Stimulated activated CD8-positive, alpha-beta memory T cell treated with anti-CD3 and anti-CD28 coated beads, Interleukin-7, amount 100 ng/mL, for 1 hour (primary cell): ENCODE measurements at places on chromosomes 12 and 14.
A peak's percentile ranks its signal among the peaks of the same experiment; 100 is the strongest.

DNA sequence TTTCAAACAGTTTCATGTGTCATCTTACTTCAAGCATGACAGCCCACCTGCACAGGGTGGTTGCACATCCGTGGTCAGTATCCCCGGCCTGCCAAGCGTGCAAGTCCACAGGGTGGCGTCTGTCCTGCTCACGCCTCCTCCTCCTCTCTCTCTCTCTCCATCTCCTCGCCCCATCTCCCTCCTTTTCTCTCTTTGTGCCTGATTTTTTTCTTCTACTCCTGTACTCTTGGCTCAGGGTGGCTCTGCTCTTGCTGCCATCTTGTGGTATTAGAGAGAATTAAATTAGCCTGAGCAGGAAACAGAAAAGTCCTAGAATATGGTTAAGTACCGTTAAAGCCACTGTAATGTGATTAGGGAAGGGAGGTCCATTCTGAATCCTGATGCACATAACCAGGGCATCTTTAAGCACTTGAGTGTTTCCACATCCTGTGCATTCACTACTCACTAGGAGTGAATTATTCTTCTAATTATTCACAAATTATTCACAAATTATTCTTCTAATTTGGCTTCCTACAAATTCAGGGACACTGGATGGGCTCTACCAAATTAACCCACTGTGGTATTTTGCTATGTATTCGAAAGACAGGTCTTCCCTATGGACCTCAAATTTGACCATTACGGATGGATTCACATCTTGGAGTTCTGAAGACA is 25.5 kb upstream of the DTX1 start:
- no peak for DNase-seq

DNA sequence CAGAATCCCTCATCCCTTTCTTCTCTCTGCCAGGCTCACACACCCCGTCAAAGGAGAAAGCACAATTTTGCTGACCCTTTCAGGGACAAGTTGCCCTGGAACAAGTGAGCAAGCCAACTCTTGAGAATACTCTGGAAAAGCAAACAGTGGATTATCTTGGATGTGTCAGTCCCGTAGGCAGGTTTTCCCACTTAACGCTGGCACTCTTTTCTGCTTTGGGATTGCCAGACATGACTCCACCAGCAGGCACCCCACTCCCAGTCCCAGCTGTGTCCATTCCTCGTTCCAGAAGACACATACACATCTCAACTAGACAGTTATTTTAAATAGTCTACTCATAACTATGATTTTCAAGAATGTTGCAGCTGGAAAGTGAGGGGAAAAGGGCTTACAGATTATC is 145.5 kb upstream of the CDKN3 start:
- no peak for DNase-seq

- DNase-seq: peak; percentile 11
These were observed 44.1 kb downstream of the PITPNM2 start for GRCh38 chr12:123106640-123107359.

DNA sequence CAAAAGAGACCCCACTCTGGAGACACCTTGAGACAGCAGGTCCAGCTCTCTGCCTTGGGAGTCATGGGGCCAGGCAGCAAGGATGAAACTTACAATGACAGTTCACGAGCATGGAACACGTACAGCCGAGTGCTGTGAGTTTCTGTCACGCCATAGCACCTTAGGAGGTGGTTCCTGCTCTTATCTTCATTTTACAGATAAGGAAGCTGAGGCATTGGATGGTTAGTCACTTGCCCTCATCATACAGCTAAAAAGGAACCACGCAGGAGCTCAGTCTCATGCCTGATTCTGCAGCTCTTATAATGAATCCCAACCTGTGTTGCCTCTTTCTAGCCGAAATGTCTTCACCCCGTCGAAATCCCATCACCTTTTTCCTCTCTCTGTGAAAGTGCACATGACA is 39.9 kb downstream of the C14orf132 start:
- DNase-seq: no peak

- DNase-seq: no peak
These were observed 23.9 kb downstream of the PLEKHA5 start for GRCh38 chr12:19153396-19153795.

DNA sequence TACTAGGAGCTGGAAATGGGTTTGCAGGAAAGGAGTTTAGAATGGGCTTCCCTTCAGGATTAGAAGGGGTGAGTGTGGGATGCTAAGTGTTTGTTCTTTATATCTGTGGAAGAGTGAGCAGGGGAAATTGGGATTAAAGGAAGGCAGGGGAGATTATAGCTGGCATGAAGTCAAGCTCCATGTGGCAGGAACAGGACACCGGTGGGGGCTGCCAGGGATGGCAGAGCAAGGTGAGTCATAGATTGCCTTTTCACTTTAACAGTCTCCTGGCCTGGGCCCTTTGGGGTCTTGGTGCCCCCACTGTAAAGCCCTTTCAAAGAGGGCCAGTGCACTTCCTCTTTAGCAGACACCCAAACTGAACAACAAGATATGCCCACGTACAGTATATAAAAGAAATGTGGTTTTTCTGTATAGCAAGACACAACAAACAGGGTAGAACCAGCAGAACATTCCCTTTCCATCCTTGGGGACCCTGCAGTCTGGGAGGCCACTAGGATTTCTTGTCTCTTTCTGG is 23.1 kb upstream of the FBXO21 start:
- DNase-seq: no peak

GRCh38 chr12:127899971-127900370 is 367.0 kb upstream of the TMEM132C start:
- DNase-seq: no peak

GRCh38 chr12:109759595-109759994 is 46.0 kb downstream of the FAM222A start:
- no peak for DNase-seq

GRCh38 chr12:104551313-104551931 is 94.7 kb downstream of the CHST11 start:
- no peak for DNase-seq

- DNase-seq: no peak
These were observed 66.9 kb upstream of the CPSF6 start for GRCh38 chr12:69172491-69172890.

- DNase-seq: no peak
These were observed 22.9 kb upstream of the TCL1B start for GRCh38 chr14:95663226-95663797.

DNA sequence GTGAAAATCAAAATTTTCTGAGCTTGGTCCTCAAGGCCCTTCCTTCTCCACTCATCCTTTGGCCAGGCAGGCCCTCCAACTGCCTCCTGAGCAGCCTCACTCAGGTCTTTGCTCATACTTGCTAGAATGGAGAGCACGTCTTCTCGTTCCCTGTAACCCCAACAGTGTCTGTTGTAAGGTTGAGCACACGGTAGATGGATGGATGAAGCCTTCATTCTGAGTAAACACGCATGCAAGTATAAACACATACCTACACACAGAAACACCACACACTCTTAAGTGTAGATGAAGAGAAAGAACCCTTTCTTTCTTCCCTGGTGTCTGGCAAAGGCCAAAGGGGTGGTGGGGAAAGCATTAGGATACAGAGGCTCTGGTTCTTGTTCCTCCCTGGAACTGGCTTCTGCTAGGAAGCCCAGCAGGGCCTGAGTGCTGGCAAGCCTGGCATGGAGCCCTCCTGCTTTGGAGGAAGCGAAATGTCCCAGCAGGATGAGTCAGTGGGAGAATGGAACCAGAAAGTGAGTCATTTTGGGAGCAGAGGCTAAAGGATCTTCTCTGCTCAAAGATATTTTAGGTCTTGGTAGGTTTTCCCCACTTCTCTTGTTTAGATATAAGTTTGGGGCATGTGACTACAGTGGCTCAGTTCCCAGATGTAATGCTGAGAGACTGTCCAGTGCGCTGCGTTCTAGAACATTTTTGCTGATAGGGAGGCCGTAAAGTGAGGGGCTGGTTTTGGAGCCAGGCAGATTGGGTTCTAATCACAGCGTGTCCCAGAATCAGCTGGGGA is 127.4 kb downstream of the CACNA1C start:
- DNase-seq: no peak

GRCh38 chr12:103884316-103884715 is 43.3 kb upstream of the NT5DC3 start:
- DNase-seq: no peak

- DNase-seq: no peak
These were observed 185.1 kb downstream of the AKAP6 start for GRCh38 chr14:32514236-32514635.

GRCh38 chr12:1130164-1130563 is 139.1 kb downstream of the ERC1 start:
- DNase-seq: no peak

GRCh38 chr12:121404734-121405133 is 4.8 kb downstream of the RNF34 start:
- DNase-seq: no peak

DNA sequence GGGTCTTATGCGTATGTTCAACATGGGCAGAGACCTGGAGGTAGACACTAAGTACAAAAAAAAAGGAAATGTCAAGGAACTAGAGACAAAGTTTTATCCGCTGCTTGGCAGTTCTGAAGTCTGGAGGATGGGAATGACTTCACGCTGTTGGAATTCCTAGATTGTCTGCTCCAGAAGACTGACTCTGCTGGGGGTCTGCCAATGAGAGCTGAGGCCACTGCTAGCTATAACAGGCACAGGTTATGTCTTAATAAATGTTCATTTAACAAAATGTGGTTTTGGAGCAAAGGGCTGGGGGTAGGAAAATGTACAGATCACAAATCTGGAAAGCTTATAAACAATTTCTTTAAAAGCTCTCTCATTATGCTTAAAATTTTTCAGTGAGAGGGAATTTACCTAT is 5.9 kb downstream of the RNASE8 start:
- DNase-seq: no peak

DNA sequence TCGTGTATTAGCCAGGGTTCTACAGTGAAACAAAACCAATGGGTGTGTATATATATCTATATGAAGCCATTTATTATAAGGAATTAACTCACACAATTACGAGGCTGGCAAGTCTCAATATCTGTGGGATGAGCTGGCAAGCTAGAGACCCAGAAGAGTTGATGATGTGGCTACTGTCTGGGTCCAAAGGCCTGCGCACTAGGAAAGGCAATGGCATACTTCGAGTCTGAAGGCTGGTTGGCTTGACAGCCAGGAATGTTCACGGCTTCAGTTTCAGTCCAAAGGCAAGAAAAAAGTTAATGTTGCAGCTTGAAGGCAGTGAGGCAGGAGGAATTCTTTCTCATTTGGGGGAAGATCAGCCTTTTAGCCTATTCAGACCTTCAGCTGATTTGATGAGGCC is 893.3 kb upstream of the LRFN5 start:
- DNase-seq: no peak

- DNase-seq: no peak
These were observed 51.7 kb downstream of the PPP1R12A start for GRCh38 chr12:79883216-79883615.

GRCh38 chr12:49784756-49785409 is 43.3 kb downstream of the NCKAP5L start:
- DNase-seq: no peak

DNA sequence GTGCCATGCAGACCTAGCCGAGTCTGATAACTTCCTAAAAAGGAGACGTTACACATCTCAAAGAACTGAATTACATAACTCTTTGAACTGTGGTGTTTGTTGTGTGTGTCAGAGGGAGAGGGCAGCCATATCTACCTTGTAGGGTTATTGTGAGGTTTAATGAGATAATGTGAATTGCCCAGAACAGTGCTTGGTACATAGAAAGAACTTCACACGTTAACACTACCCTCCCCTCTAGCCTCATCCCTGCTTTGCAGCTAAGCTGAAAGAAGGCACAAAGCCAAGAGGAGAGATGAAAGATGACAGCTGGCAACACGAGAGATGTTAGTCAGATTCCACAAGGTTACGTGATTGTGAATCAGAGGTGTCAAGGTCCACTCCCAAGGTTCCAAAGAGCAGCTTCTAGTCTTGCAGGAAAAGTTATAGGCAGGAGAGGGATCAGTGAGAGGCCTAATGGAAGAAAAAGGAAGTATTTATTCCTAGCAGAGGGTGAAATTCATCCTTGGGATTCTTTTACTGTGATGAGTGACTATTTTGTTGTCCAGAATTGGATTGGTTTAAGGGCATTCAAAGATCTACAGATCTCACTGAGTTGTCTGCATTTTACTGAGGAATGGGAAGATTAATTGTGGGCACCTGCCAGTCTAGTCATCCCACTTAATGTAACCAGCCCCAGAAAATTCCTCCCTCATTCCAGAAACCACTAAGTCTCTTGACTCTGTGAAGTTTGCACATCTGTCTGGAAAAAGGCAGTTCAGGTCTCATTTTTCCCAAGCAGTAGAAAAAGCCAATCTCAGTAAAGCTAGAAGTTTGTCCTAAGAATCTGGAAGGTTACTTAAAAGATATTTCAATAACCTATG is 25.9 kb upstream of the WNK1 start:
- DNase-seq: no peak

DNA sequence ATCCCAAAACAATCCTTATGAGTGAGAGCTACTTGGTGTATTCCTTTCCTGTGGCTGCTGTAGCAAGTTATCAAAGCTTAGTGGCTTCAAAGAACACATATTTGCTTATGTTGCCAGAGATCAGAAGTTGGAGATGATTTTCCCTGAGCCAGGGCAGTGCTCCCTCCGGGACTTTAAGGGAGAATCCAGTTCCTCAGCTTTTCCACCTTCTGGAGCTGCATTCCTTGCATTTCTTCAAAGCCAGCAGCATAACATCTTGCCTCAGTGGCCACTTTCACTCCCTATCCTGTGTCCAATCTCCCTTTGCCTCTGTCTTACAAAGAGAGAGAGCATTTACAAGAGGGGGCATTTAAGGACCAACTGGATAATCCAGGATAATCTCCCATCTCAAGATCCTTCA is 33.7 kb downstream of the P2RX7 start:
- DNase-seq: no peak

GRCh38 chr12:26028953-26029735 is 70.7 kb downstream of the RASSF8 start:
- no peak for DNase-seq

- no peak for DNase-seq
These were observed 14.2 kb downstream of the SLC11A2 start for GRCh38 chr12:51011955-51012354.

GRCh38 chr14:67680121-67680602 is 5.7 kb upstream of the VTI1B start:
- DNase-seq: no peak

- no peak for DNase-seq
These were observed 662 bp upstream of the BATF start for GRCh38 chr14:75521415-75522199.

DNA sequence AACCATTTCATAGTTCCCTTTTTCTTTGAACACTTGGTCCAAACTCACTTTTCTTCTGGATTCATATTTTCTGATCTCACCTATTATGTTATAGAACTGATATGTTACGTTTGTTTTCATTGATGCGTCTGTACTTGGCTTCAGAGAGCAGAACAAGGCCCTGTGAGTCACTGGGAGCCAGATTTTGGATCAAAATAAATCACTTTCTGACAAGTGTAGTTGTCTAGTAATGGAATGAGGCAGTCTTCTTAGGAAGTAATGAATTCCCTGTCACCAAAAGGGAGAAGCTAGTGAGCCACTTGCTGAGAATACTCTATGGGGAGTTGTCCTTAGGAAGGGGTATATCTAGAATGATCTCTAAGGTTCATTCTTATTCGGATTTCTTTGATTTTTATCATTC is 10.2 kb downstream of the BICD1 start:
- DNase-seq: no peak

- DNase-seq: no peak
These were observed 1.3 kb downstream of the C12orf75 start for GRCh38 chr12:105331805-105332251.

GRCh38 chr12:130879212-130879686 is 7.4 kb downstream of the RAN start:
- no peak for DNase-seq

- DNase-seq: no peak
These were observed 230.9 kb upstream of the NOVA1 start for GRCh38 chr14:26828741-26829140.
